Muscle of leg (tissue), 16 donors: ENCODE measurements at places on chromosomes 5 and 9. TPM values are rescaled to one million over a fixed set of nuclear protein-coding genes. Genes with fewer than 3 reads are reported as not detected.
A peak's percentile ranks its signal among the peaks of the same experiment; 100 is the strongest.

AGXT2 gene
- 0.04 TPM for total RNA-seq

NUTM2G gene
- not detected for total RNA-seq

FBP2 gene
- 105 TPM for total RNA-seq

DNA sequence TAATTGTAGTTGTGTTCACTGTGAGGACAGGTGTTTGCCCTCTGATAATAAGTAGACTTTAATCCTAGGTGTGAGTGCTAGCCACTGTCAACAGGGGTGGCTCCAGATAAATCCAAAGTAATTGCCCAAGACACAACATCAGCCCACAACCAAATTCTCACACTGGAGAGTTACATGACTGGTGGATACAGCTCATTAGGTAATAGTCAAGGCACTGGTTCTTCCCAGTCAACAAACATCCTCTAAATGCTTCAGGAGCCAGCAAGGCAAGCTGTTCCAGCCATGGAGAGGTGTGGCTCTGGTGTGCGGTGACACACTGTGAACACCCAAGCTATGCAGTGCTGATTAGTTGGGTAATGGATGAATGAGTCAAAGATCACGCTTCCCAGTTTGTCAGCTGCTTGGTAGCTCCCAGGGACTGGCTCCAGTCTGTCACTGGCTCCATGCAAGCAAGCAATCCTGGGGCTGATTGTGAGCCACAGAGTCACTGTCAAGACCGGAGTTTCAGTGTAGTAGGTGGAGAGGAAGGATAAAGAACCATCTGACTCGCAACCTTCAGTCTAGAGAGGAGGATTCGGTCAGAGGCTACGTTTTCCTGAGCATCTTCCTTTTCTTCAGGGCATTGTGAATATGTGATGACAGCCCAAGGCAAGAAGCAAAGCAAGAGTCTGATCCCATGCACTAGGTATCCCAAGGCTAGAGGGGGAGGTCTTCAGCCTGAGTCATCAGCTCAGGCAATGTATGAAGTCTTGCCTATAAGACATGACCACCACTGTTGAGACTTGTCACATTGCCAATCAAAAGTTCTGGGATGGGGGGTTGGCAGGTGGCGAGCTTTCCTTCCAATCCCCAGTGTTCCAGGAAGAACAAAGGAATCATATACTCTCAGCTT lies 63.1 kb downstream of the UGCG start:
- no peak overlapping the region for H3K4me3 ChIP-seq
- H3K36me3 ChIP-seq: no peaks in the 10 kb centered on the region
- no peak overlapping the region for H3K27ac ChIP-seq
- H3K27me3 ChIP-seq: no peaks in the 10 kb centered on the region
- peaks cover 32% of the 10 kb centered on the region for H3K4me1 ChIP-seq
- DNase-seq: no peak

NEURL1B gene
- total RNA-seq: 27.3 TPM

GOLM1 gene
- 38.0 TPM for total RNA-seq

- H3K4me1 ChIP-seq: peaks cover 11% of the 10 kb centered on the region
- no peak overlapping the region for H3K27ac ChIP-seq
- no peak overlapping the region for H3K4me3 ChIP-seq
- H3K27me3 ChIP-seq: no peaks in the 10 kb centered on the region
These were observed 337.5 kb downstream of the ZSWIM6 start for GRCh38 chr5:61669531-61669930.

TAF1L gene
- under 0.01 TPM for total RNA-seq

TLX3 gene
- not detected for total RNA-seq

CDC20B gene
- total RNA-seq: not detected

DNA sequence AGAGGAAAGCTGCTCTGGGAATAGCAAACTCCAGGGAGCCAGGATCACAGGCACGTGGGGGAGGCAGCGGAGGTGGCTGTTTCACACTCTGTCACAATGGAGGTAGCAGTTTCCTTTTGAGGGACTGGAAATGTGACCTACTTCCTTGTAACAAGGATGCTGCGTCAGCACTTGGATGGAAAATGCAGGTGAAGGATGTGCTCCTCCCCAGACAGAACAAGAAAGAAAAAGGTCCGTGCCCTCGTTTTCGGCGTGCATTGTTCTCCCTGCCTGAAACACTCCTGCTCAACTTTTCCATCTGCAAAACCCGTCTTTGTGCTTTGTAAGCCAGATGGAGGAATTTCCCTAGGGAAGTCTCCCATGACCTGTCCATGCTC lies 55.1 kb upstream of the SH3PXD2B start:
- H3K27me3 ChIP-seq: no peaks in the 10 kb centered on the region

GRCh38 chr5:111680737-111681413 lies 76.1 kb downstream of the NREP start:
- H3K36me3 ChIP-seq: no peaks in the 10 kb centered on the region
- peaks cover 26% of the 10 kb centered on the region for H3K4me1 ChIP-seq
- H3K4me3 ChIP-seq: no peak overlapping the region
- no peaks in the 10 kb centered on the region for H3K27me3 ChIP-seq
- peak; percentile 96 for DNase-seq

DNA sequence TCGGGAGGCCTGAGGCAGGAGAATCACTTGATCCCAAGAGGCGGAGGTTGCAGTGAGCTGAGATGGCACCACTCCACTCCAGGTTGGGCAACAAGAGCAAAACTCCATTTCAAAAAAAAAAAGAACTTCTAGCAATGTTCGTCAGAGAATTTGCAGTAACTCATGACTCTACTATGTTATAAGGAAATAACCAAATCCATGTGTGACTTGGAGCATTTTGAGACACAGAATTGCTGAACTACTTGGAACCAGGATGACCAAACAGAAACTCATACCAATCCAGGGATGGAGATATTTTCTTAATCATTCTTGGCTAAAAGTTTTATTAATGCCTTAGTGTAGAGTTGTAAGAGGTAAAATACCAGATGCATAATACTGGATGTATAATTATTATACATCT lies 99.9 kb upstream of the BNC2 start:
- no peak for DNase-seq
- no peaks in the 10 kb centered on the region for H3K27me3 ChIP-seq
- no peaks in the 10 kb centered on the region for H3K36me3 ChIP-seq
- H3K4me1 ChIP-seq: no peaks in the 10 kb centered on the region
- H3K4me3 ChIP-seq: no peak overlapping the region
